ENCODE measurements at places on chromosomes 16 and 17. TPM values are rescaled to one million over a fixed set of nuclear protein-coding genes. Genes with fewer than 3 reads are reported as not detected.

KIF19 gene
- 0.15 TPM for total RNA-seq

NTN1 gene
- 19.2 TPM for total RNA-seq

MYH8 gene
- total RNA-seq: not detected

CASKIN1 gene
- 3.7 TPM for total RNA-seq

PPY gene
- total RNA-seq: not detected

PARD6A gene
- total RNA-seq: 2.2 TPM

MYH1 gene
- total RNA-seq: 0.09 TPM

EFCAB3 gene
- not detected for total RNA-seq

NHERF1 gene
- total RNA-seq: 11.6 TPM

MEIOB gene
- not detected for total RNA-seq

CRYBA1 gene
- total RNA-seq: not detected

PYY gene
- total RNA-seq: not detected

PIPOX gene
- total RNA-seq: 1.0 TPM

NPIPB4 gene
- total RNA-seq: 32.0 TPM

PRSS8 gene
- total RNA-seq: not detected

SLC16A13 gene
- 0.83 TPM for total RNA-seq

RANGRF gene
- total RNA-seq: 27.1 TPM

MYH11 gene
- total RNA-seq: 29.4 TPM

SPATA22 gene
- total RNA-seq: 0.16 TPM

ABHD15 gene
- 13.1 TPM for total RNA-seq

ZG16B gene
- total RNA-seq: not detected

GPR179 gene
- total RNA-seq: not detected

ARHGDIG gene
- total RNA-seq: 19.2 TPM

KRT36 gene
- total RNA-seq: not detected

NPIPB9 gene
- total RNA-seq: not detected

BLTP2 gene
- total RNA-seq: 72.1 TPM

HS3ST6 gene
- not detected for total RNA-seq

CSH1 gene
- not detected for total RNA-seq

SOX9 gene
- total RNA-seq: 13.7 TPM
